ENCODE measurements at places on chromosomes 4 and X. TPM values are rescaled to one million over a fixed set of nuclear protein-coding genes. Genes with fewer than 3 reads are reported as not detected.

DNA sequence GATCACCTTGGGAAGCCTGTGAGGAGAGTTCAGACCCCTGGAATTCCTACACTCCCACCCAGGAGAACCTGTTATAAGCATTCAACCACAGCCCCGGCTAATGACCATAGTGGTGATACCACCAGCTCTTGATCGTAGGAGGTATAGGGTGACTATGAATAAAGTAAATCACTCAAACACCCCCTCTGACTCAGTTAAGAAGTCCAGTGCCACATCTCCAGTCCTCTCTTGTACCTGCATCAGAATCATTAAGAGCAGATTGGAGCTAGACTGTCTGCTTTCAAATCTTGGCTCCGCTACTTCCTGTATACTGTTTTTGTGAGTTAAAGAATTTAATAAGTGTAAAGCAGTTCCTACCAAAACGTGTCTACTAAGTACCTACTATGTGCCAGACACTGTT is 565.1 kb upstream of the DIPK2B start:
- DNase-seq = no peak

HPRT1 gene
- 15.8 TPM for total RNA-seq

LAP3 gene
- total RNA-seq = 28.8 TPM

GRCh38 chr4:139853309-139853708 is 187.7 kb downstream of the MGST2 start:
- no peak for DNase-seq

MND1 gene
- 1.0 TPM for total RNA-seq

DNA sequence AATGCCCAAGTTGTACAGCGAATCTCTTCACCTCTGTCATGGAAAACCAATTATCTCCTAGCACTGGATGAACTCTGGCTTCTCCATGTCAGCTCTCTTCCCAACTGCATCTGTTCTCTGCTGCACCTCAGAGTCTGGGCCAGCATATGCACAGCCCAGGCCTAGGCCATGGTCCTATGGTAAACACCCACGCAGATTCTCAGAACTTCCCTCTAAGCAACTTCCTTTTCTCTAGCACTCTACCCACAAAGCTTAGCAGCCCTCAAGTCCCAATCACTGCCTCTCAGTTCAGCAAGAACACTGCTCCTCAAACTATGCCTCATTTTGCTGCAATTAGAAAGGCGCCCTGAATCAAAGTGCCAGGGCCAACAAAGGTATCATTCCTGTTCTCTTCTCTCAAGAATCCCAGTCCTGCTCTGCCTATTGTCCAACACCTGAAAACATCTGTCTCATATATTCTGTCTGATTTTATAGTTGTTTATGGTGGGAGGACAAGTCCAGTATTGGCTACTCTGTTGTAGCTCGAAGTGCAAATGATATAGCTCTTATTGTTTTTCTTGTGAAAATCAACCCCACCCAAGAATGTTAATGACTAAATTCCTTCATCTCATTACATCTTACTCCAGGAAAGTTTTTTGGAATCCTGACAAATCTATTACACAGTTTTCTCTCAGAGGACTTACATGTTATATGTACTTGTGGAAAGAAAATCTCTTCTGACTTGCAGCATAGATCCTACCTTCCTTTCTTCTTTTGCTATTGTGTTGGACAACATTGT is 85.4 kb downstream of the DCHS2 start:
- no peak for DNase-seq

- no peak for DNase-seq
Measured at GRCh38 chr4:122671919-122672490, 51.1 kb upstream of the IL21 start.

- peak; percentile 98 for DNase-seq
Measured at GRCh38 chr4:147822128-147822527, 90.2 kb downstream of the ARHGAP10 start.

GRCh38 chr4:24924309-24924781 is 11.5 kb upstream of the CCDC149 start:
- no peak for DNase-seq

- DNase-seq = no peak
Measured at GRCh38 chrX:149494844-149495565, 10.1 kb downstream of the IDS start.

DNA sequence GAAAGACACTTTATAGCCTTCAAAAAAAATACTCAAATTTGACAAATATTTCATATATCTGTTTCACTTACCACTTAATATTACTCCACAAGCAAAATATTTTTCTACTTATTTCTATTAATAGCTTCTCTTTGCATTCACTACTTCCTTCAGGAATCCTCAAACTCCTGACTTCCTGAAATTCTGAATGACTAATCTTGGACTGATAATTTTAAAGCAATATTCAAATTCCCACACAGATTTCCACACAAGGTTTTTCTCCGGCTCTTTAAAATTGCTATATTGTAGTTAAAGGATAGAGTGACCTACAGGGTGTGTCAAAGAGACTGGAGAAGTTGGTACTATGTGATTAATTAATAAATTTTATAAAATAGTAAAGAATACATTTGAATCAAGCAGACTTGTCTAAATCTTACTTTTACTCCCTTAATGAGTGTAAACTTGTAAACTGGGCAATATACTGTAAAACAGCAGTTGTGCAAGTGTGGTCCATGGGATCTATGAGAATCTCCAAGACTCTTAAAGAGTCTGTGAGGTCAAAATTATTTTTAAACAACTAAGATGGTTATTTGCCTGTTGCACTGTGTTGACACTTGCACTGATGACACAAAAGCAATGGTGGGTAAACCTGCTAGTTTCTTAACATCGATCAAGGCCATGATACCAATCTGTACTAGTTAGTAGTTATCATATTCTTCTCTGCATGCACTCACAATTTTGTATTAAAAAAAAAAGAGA is 44.5 kb downstream of the ANKRD17 start:
- no peak for DNase-seq

DNA sequence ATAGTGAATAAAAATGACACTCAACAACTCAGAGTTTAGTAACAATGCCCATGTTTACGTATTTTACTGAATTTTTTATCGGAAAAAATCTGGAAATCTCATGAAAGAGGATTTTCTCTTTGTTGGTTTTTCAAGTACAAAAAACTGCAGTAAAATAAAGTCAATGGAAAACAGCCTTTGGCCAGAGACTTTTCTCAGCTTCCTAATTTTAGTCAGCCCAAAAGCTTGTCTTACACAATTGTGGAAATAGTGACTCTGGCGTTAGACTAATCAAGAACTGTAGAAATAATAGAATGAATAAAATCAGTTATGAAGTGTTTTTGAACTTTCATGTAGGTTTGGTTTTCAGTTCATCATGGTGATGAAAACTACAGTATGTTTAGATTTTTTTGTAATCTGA is 234.7 kb downstream of the DKK2 start:
- no peak for DNase-seq

- no peak for DNase-seq
Measured at GRCh38 chr4:189022440-189023035, 883.3 kb downstream of the TRIML1 start.

DNA sequence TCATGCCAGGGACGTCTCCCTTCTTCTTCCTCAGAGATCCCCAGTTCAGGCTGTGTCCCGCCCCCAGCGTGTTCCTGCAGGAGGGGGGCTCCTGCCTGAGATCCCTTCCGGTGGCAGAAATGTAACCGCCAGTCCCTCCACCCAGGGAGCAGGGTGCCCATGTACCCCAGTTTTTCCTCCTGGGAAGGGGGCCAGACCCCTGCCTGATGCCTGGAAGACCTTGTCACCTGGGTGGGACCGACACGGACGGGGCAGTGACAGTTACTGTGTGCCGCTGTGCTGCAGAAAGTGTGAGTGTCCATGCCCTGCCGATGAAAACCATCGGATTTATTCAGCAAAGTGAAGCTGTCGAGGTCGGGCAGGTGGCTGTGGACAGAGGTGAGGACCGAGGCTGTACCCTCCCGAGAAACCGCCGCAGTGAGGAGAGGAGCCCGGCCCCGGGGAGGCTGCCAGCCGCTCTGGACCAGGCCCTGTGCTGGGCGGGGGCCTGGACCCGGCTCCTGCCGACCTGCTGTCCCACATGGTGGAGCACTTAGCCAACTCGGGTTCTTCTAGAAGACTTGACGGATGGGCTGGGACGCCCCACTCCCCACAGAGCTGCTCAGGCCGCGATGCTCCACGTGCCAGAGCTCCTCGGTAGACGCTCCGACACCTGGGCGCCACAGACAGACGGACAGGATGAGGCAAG is 36.7 kb upstream of the HMX1 start:
- no peak for DNase-seq

C4orf54 gene
- not detected for total RNA-seq

GRCh38 chrX:12951595-12951975 is 23.3 kb upstream of the TMSB4X start:
- no peak for DNase-seq

DNA sequence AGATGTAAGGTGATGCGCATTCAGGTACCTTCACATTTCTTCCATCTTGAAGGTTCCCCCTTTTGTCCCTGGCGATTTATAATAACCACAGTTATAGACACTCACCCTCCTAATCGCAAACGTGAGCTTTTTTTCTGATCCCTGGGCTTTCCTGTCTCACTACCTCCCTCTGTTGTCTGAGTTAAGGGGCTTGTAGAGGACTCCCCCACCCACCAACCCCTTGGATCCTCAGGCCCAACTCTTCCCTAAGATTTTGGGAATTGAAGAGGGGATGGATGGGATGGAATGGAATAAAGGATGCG is 1.4 kb downstream of the CNKSR2 start:
- DNase-seq = no peak

NRK gene
- 2.0 TPM for total RNA-seq

GRCh38 chrX:117376460-117376859 is 740.1 kb downstream of the KLHL13 start:
- peak; percentile 32 for DNase-seq

DNA sequence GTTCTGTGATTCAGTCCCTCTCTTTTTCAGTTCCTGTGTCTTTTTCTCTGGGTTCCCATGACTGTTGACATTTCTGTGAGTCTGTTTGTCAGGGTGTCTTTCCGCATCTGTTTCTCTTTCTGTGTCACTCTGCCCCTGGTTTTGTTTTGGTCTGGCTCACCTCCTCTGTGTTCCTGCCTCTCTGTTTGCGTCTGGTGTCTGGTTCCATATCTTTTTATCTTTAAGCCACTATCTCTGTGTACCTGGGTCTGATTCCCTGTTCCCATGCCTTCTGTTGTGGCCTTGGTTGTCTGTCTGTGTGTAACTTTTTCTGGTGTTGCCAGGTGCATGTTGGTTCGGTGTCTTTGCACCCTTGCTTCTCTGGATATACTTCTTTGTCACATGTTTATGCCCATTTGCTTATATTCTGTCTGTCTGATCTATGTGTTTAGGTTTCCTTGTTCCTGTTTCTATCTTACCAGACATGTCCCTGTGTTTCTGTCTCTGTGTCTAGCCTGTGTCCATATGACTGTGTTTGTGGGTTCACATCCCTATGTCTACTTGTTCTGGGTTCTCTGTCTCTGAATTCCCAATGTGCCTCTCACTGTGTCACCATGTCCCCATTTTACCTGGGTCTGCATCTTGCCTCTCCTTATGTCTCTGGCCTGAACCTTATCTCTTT is 50.2 kb downstream of the ITIH6 start:
- DNase-seq = no peak

ARHGEF6 gene
- total RNA-seq = 8.2 TPM

DNA sequence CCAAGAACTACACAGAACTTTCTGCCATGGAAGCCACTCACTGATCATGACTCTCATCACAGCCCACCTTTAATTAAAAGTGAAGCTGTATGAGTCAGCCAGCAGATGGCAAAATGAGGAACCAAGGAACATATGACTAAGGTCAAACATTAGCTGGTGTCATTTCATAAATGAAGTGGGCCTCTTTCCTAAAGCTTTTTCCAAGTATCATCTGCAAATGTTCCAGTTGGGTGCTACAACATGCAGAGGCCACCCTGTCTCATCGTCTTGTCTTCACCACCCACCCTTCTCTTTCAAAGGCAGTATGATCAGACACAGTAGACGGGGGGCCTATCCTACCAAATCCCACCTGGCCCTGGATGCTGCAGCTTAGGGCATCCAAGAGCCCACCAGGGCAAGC is 9.2 kb upstream of the EOLA1 start:
- DNase-seq = no peak

DNA sequence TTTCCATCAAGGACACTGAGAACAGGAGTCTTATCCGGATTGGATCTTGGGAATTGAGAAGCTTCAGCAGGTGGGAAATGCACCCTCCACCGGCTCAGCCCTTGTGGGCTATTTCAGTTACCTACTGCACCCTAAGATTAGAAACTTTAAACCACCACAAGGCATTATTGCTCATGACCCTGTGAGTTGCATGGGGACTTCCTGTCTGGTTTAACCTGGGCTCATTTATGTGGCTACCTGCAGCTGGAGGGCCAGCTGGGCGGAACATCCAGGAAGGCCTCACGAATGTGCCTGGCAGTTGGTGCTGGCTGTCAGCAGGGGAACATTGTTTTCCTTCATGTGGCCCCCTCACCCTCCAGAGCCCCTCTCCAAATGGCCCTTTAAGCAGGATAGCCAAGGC is 164.1 kb downstream of the DEFB131A start:
- DNase-seq = no peak

DNA sequence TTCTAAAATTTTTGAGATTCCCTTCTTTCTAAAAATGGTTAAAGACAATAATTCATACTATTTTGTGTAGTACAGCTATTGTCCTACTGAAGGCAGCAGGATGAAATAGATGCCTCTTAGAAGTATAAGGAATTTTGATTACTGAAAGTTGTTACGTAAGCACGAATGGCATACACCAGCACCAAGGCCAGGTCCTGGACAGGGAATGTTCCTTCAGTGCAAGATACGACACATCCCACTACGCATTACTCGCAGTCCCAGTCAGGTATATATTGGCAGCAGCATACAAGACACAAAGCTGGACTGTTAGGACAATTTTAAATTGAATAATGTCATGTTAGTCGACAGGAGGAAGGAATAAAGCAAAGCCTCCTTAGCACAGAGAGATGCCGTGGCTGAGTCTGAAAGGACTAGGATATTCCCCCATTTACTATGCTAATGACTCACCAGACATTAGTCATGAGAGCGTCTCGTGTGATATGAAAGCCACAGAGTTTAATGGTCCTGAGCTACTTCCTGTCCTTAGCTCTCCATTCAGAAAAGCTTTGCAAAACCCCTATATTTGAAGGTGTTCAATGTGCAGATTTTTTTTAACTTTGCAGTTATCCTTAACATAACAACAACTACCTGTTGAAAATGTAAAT is 504.3 kb downstream of the FAM133A start:
- DNase-seq = no peak

APELA gene
- total RNA-seq = not detected

ERAS gene
- total RNA-seq = not detected

GRCh38 chr4:72205831-72206230 is 174.0 kb downstream of the NPFFR2 start:
- no peak for DNase-seq

DNA sequence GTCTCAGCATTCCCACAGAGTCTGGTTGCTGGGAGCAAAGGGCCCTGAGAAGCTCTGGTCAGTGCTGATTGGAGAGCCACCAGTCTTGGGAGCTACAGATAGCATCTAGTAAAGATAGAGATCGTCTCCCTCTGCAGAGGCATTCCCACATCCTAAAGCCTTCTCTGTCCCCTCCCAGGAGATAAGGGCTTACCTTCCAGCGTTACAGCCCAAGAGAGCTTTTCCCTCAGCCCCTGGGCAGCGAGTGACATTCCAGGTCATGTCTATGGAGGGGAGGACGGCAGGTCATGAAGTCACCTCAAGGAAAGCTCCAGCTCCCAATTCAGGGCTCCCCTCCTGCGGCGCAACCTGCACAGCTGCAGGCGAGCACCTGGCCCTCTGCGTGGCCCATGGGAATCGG is 29.9 kb downstream of the CLDN34 start:
- DNase-seq = no peak
